MV-4-11 (cell line): ENCODE measurements at places on chromosomes 1 and 21.
A peak's percentile ranks its signal among the peaks of the same experiment; 100 is the strongest.

DNA sequence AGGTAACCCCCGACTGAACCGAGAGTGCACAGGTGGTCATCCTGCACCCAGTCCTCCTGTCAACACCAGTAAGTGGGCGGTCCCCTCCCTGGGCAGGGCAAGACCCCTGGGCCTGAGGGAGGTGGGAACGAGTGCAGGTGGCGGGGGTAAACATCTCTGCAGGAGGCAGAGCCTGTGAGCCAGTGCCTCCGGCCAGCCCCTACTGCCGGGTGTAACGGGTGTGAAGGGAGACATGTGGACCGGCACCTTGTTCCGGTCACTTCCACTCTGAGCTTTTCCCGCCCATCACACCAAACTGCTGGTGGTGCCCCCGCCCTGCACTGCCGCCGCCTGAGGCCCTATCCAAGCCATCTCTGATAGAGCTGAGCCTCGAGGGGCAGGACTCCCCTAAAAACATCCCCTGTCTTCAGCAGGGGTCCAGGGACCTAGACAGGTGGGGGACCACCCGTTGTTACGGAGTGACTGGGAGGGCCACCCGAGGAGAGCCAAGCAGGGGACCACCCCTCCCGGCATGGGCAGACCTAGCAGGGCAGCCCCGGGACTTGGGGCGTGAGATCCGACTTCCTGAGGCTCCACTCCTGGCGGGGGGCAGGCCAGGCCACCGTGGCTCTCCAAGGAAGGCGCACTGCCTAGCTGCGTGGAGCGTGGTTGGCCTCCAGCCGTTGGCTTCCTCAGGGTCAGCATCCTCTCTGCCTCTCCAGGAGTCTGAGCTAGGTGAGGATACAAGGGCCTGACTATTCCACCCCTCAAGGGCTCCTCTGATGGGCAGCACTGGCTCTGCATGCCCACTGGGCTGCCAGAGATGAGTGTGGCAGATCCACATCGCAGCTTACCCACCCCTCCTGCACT is 43.8 kb upstream of the LBR start:
- no peak for DNase-seq

- no peak for DNase-seq
These were observed 10.0 kb downstream of the GJA8 start for GRCh38 chr1:147912553-147912952.

DNA sequence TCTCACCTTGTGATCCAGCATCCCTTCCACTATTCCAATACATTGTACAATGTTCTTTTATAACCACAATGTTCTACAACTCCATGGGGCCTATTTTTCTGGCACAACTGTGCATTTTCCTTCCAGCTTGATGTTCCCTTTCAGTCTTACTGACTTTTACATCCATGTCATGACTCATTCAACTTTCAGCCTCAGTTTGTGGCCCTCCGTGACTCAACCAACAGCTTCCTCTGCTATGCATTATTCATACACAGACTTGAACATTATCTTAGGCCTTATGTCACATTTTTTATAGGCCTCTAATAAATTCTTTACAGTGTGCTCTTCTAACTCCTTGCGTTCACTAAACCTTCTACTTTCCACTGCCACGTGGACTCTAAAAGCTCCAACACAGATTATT is 119.4 kb upstream of the PRMT6 start:
- peak; percentile 62 for DNase-seq

DNA sequence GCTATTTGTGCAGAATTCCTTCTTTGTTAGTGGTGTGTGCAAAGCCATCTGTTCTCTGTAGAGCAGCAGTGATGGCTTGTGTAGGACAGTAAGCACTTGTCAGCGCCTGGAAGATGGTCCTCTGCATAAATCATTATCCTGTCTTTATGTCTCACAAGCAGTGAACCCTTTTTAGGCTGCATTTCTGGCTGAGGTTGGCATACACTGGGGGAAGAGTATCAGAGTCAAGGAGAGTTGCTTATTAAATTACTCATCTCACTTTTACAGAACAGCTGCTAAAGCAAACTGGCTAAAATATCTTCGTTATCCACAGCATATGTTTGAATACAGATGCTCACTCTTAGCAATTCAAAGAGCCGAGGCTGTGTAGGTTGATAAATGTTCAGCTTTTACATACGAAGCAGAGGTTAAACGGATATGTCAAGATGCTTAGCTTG is 54.6 kb upstream of the NCAM2 start:
- DNase-seq = no peak

- peak; percentile 51 for DNase-seq
These were observed 23.6 kb downstream of the XCL2 start for GRCh38 chr1:168520052-168520751.

DNA sequence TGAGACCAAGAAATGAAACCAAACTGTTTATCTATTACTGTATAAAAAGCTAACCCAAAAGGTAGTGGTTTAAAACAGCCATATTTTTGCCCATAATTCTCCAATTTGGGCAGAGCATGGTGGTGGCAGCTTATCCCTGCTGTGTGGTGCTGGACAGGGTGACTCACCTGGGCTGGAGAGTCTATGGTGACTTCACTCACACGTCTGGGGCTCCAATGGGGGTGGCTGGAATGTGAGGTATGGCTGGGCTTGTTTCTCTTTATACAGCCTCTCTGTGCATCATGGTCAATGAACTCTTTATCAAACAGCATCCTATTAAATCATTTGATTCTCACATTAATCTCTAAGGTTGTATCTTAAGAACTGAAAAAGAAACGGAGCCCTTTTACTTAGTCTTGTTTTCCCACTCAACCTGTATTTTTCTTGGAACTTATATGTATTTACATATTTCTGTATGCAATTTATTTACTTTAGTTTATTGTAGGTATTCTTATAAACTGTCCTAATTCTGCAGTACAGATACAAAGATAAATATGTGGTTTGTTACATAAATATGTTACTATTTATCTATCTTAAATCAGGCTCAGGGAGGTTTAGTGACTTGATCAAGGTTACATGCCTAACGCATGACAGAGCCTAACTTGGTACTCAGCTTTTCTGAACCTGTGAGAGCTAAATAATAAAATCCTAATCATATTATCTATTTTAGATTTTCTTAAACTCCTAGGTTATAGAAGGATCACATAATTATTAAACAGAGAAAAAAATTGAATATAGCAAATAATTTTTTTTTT is 37.5 kb upstream of the WLS start:
- no peak for DNase-seq

DNA sequence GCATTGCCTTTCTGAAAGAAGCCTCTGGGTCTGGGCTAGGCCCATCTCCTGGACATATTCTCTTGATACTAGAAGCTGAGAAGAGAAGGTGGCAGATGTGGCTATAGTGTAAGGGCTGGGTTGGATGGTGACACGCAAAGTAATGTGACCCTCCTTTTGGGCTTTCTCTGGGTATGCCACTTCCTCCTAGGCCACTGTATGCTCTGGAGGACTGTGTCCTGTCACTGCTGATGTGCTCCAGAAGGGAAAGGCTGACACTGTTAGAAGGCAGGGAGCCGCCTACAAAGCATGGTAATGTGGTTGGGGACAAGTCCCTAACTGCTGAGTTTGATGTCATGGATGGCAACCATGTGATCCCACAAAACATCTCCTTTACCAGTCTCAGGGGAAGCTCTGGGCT is 112.1 kb downstream of the BCAR3 start:
- DNase-seq = no peak

GRCh38 chr21:8991088-8991907 is 1530.1 kb upstream of the TPTE start:
- no peak for DNase-seq

DNA sequence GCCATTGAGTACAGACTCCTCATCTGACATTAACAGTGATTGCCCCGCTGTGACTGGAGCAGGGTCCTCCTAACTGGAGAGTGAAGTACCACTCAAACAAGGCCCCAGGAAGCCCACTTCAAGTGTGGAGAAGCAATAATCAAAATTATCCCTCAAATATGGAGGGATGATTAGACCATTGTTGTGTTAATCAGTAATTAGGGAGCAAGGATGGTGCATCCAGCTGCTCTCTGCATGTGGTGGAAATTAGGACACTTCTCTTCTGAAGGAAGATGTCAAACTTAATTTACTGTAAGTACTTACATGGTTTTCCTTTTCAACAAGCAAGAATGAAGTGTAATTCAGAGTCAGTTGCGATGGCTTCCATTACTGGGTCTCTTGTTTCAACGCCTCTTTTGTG is 3.4 kb upstream of the ZP4 start:
- no peak for DNase-seq

GRCh38 chr1:89863165-89863830 is 42.5 kb downstream of the LRRC8D start:
- DNase-seq = no peak

- no peak for DNase-seq
These were observed 20.0 kb downstream of the UBASH3A start for GRCh38 chr21:42423685-42424084.

GRCh38 chr1:11299225-11299574 is 26.2 kb downstream of the UBIAD1 start:
- no peak for DNase-seq

GRCh38 chr1:11729498-11730428 is 6.2 kb upstream of the AGTRAP start:
- DNase-seq = peak; percentile 59

DNA sequence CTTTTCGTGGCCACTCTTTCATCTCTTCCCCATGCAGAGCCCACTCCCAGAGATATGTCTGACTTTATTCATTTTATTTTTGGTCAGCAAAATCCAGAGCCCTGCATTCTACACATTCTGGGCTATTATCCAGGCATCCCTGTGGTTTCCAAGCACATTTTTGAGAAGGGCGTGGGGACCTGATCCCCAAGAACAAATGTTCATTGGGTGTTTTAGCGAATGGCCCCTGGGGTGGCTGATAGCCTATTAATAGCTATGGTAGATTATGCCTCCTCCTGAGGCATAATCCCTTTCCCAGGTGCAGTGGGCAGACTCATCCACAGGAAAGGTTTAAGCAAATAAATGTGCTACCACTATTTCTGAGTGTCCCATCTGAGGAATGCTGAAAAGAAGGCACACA is 511.8 kb upstream of the USP24 start:
- DNase-seq = no peak

DNA sequence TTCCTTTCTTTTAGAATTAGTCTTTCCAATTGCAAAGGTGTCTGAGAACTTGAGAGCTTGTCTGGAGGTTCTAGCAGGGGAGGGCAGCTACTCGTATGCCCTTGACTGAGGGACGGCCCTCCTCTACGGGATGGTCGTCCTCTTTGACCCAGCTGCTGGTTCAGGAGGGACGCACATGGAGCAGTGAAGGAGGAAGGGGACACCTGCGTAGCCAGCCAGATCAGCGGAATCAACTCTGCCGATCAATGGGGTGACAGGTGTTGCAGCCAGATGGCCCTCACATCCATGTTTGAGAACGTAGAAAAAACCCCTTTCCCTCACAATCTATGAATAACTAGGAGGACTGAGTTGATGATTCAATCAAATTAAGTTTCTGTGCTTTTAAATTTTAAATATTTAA is 15.7 kb upstream of the A3GALT2 start:
- no peak for DNase-seq

DNA sequence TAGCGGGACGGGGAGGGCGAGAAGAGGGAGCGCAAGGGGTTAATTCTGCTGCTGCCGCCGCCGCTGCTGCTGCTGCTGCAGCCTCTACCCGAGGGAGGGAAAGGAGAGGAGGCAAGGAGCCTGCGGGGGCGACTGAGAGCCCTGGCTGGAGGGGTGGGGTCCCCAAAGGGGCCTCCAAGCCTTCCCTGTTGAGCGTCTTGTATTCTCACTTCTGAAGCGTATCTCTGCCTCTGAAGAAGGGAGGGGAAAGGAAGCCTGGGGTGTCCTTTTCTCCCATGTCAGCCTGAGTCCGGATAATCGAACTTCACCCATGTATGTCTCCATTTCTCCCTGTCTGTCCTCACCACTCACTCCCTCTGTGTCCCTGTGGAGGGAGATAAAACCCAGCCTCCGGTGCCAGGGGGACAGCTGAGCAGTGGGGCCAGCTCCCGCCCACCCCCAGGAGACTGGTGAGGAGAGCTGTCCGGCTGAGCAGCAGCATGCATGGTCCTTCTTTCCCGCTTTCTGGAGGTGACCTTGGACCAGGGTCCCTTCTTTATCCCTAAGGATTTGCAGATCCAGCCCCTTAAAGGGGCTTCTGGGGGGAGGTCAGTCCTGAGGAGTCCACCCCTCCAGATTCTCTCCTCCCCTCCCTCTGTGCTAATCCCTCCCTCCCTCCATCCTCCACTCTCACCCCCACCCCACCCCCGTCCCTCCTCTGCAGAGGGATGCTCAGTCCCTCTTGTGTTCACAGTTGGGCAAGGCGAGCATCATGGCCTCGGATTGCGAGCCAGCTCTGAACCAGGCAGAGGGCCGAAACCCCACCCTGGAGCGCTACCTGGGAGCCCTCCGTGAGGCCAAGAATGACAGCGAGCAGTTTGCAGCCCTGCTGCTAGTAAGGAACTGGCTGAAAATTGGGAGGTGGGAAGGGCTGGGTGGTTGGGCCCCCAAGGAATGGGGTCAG is 1.0 kb downstream of the NCDN start:
- no peak for DNase-seq

DNA sequence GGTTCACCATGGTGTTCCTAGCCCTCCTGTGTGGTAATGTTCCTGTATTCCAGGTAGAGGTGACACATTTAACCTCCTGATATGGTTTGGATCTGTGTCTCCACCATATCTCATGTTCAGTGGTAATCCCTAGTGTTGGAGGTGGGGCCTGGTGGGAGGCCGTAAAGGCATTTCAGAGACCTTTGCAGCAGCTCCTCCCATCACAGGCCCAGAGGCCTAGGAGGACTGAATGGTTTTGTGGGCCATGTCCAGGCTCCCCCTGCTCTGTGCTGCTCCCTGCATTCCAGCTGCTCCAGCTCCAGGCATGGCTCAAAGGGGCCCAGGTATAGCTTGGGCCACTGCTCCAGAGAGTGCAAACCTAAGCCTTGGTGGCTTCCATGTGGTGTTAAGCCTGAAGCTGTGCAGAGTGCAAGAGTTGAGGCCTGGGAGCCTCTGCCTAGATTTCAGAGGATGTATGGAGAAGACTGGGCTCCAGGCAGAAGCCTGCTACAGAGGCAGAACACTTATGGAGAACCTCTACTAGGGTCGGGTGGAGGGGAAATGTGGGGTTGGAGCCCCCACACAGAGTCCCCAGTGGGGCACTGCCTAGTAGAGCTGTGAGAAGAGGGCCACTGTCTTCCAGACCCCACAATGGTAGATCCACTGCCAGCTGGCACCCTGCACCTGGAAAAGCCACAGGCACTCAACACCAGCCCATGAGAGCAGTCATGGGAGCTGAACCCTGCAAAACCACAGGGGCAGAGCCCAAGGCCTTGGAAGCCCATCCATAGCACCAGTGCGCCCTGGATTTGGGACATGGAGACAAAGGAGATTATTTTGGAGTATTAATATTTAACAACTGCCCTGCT is 10.0 kb downstream of the SELENBP1 start:
- DNase-seq = no peak

DNA sequence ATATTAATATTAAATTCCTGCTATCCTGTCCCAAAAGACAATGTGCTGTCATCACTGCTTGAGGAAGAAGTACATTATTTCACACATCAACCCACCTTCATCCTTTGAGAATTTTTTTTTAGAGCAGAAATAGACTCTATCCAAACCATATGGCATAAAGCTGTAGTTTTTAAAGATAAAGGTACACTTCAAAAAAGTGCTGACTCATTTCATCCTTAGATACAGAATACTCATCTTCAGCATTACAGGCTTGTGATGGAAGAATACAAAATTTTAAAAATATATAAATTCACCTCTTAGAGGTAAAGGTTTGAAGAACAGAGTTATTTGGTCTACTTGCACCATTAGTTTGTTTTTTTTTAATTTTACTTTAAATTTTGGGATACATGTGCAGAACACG is 126.7 kb upstream of the ERG start:
- DNase-seq = no peak

- DNase-seq = peak; percentile 28
These were observed 90.5 kb downstream of the LIPI start for GRCh38 chr21:14120091-14120734.

- DNase-seq = no peak
These were observed 1.4 kb downstream of the SFPQ start for GRCh38 chr1:35191429-35192055.

GRCh38 chr1:78779831-78780230 is 130.2 kb downstream of the IFI44 start:
- no peak for DNase-seq
